ENCODE measurements at places on chromosomes 4 and X.

- no peak for DNase-seq
Measured at GRCh38 chr4:72827968-72828367, 241.5 kb downstream of the COX18 start.

DNA sequence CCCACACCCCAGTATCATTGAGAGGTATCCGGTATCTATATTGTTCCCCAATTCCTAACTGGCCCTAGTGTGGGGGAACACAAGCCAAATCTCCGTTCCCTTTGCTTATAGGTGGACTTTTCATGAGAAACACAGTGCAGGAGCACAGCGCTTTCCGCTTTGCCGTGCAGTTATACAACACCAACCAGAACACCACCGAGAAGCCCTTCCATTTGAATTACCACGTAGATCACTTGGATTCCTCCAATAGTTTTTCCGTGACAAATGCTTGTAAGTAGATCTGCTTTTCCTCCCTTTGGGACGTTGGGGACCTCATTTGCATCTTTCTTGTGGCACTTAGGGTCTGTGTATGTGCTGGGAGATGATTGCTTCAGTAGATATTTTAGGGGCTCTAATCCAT, 1.6 kb downstream of the GRIA3 start:
- DNase-seq, result no peak

- DNase-seq, result no peak
Measured at GRCh38 chr4:185405296-185405999, 8.8 kb downstream of the ANKRD37 start.

DNA sequence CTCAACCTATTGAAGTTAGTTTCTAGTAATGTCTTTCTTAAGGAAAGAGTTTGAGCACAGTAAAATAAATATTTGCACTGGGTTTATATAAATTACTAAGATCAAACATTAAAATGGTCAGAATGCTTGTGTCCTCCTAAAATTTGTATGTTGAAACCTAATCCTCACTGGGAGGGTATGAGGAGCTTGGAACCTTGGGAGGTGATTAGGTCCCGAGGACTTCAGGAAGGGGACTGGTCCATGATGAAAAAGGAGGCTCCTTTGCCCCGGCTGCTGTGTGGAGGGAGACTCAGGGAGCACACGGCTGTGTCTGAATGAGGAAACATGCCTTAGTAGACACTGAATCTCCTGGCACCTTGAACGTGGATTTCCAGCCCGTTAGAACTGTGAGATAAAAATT, 221.9 kb downstream of the TENM3 start:
- no peak for DNase-seq

GRCh38 chr4:16001484-16001858, 38.5 kb upstream of the FGFBP2 start:
- peak; percentile 65 for DNase-seq

- no peak for DNase-seq
Measured at GRCh38 chr4:132860976-132861375, 288.1 kb upstream of the PCDH10 start.

- no peak for DNase-seq
Measured at GRCh38 chrX:39967348-39967747, 130.4 kb downstream of the BCOR start.

Measured in PC-9 (cell line).